Fibroblast of the conjunctiva (primary cell): ENCODE measurements at places on chromosomes 11 and 22.

- DNase-seq: no peak
Observed at GRCh38 chr11:119194811-119195440, 9.7 kb downstream of the NHERF4 start.

- DNase-seq: no peak
Observed at GRCh38 chr11:1200611-1201191, 22.2 kb upstream of the MUC5B start.

- DNase-seq: peak; percentile 39
Observed at GRCh38 chr11:31240340-31240904, 129.1 kb downstream of the DCDC1 start.

GRCh38 chr11:65579291-65579690, 3.4 kb downstream of the EHBP1L1 start:
- DNase-seq: no peak

DNA sequence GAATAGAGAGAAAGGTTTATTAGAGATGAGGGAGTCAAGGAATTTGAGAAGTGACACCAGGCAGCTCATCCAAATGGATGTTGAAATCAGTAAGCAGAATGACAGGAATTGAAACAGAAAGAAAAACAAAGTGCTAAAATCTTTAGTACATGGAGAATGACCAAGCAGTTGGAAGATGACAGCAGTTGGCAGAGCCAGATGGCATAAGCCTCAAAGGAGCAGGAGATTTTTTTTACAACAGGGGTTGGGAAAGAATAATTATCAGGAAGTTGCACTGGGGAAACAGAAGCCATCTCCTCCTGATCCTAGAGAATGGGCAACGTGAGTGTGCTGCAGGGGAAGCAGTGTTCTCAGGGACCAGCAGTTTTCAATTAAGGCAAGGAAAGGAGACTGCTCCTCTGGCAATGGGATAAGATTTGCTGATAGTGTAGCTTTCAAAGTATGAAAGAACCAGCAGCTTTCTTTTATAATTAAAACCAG, 28.9 kb downstream of the RAB39A start:
- peak; percentile 34 for DNase-seq

- peak; percentile 3 for DNase-seq
Observed at GRCh38 chr11:112226831-112227401, 688 bp downstream of the PTS start.

- DNase-seq: no peak
Observed at GRCh38 chr11:120249279-120250262, 9.6 kb downstream of the POU2F3 start.

DNA sequence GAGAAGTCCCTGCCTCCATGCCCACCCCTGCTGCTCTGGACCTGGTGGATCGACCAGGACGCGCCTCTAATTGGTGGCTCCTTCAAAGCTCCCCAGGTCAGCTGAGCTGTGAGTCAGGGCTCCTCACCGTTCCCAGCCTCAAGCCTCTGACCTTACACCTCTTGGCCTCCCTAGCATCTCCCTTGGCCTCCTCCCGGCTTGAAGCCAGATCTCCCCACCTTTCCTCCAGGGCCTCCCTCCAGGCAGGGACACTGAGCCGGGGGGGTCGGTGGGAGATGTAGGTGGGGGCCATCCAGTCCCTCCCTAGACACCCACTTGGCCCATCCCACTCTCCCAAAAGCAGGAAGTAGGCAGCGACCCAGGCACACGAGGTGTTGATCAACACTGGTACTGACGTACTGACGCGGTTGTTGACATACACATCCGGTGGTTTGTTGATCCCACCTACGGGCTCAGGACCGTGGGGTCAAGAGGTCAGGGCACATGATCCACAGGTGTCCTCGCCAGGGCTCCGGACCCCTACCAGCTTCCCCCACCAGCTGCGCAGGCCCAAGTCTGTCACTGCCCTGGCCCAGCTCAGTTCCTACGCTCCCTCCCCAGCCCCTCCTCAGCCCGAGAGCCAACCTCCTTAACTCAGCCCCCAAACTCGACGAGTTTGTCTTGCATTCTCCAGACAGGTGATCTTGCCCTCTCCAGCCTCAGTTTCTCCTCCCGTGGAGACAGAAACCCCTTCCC, 802 bp downstream of the ATG2A start:
- no peak for DNase-seq

DNA sequence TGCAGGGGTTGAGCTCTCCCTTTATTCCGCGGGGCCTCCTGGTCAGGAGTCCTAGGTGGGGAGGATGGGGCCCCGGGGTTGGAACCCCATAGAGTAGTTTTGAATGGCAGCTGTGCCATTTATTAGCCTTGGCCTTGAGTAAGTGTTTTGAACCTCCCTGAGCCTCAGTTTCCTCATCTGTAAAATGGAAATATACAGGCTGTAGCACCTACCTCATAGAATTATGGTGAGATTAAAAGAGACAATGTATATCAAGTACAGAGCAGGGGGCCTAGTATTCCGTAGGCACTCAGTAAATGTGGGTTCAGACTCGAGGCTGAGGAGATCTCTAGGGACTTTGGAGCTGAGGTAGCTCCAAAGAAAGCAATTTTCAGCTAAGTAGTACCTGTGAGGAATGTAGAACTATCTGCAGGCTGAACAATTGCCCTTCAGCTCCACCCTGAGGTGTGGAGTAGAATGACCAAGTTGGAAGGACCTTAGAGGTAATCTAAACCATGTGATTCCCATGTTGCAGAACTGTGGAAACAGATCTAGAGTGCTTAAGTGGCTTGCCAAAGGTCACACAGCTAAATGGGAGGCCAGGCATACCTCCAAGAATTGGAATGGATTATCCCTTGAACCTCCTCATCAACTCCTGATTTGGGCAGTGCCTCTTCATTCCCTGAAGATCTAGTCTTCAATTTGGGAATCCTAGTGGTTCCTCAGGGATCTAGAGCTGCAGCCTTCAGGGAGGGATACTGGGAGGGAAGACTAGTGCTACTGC, 682 bp downstream of the PGAP2 start:
- peak; percentile 37 for DNase-seq

- no peak for DNase-seq
Observed at GRCh38 chr11:32830413-32830738, 649 bp downstream of the PRRG4 start.

GRCh38 chr11:37072538-37073055, 474.6 kb upstream of the RAG2 start:
- DNase-seq: no peak

- DNase-seq: no peak
Observed at GRCh38 chr11:61609980-61610366, 29.1 kb upstream of the SYT7 start.

DNA sequence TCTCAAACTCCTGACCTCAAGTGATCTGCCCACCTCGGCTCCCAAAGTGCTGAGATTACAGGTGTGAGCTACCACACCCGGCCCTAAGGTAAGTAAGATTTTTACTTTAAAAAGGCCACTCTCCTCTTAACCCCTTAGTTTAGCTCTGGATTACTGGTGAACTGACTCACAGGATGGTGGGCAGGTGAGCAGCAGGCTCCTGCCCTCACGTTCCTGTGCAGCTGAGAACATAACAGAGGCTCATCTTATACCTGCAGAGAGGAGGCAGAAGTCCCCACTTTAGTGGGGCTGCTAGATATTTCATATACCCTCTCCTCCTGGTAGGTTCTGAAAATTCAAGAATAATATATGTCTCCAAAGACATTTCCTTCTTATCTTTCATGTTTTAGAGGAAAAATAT, 17.1 kb upstream of the SERPIND1 start:
- no peak for DNase-seq

DNA sequence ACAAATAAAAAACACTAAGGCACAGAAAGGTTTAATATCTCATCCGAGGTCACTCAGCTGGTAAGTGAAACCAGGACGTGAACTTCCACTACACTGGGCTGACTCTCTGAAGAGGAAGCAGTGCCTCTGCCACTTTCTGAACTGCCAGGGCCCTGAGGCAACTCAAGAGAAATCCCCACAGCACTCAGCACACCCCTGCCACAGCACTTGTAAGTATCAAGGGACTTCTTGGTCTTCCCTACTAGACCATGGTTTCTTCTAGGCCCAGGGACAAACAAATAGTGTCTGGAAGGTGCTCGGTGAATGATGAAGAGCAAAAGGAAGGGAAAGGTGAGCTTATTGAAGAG, 49.7 kb downstream of the RPL27A start:
- no peak for DNase-seq

DNA sequence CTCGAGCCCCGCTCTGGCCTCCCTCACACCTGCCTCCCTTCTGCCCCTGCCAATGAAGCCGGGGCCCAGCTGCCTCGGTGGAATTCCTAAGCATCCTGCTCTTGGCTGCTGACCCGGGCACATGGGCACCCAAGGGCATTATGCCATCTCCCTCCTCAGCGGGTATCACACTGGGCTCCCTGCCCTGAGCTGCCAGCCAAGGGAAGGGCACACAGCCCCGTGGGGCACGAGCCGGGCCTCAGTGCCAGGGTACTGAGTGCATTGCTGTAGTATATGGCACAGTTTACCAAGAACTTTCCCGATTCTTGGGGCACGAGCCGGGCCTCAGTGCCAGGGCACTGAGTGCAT, 43.8 kb upstream of the JAM3 start:
- DNase-seq: no peak

- DNase-seq: no peak
Observed at GRCh38 chr11:1913271-1914060, 6.0 kb upstream of the TNNT3 start.

- DNase-seq: no peak
Observed at GRCh38 chr11:80096736-80097135, 655.9 kb upstream of the TENM4 start.

DNA sequence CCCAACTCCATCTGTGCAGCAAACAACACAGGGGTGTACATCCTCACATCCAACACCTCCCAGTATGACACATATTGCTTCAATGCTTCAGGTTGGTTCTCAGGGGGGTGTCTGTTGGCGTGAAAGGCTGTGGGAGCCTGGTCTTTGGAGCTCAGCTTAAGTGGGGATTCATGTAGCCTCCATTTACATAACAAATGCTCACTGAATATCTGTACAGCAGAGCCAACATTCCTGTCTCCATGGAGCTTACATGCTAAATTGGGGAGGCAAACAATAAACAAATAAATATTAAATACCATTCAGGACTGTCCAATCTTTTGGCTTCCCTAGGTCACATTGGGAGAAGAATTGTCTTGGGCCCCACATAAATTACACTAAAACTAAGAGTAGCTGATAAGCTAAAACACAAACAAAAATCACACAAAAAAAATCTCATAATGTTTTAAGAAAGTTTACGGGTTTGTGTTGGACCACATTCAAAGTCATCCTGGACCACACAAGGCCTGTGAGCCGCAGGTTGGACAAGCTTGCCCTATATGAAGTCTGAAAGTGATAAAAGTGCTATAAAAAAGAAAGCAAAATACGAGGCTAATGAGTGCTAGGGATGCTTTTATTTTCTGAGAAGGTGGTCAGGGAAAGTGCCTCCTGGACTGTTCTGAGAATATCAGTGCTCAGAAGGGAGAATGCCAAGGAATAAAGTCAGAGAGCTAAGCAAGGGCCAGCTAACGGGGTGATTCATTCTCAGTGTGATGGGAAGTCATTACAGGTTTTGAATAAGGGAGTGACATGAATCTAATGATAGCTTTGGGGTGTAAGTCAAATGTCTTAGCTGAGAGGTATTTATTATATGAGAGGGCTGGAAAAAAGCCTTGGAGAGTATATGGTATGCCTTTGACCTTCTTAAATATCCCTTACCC, 41.6 kb downstream of the CD44 start:
- no peak for DNase-seq

DNA sequence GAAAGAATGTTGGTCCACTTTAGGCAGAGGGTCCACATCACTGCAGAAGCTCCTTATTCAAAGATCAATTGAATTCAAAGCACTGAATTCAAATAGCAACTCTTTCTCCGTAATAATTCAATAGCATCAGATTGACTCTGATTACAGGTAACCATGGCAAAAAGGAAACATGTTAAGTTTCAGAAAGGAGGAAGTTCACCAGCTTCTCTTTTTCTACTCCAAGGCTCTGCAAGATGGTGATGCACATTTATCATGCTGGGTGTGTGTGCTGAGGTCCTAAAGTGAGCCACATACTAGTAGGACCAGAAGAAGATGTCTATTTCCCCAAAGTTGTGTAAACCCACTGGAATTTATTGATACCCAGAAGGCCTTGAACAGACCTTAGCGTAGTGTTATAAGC, 18.0 kb upstream of the DRD2 start:
- DNase-seq: no peak
